Activated CD4-positive, alpha-beta memory T cell treated with anti-CD3 and anti-CD28 coated beads, Interleukin-2, amount 10 ng/mL, durations not matched to agents 7 days and 5 days (primary cell): ENCODE measurements at places on chromosomes 12 and 14. TPM values are rescaled to one million over a fixed set of nuclear protein-coding genes. Genes with fewer than 3 reads are reported as not detected.

Gene FOXG1
- total RNA-seq: not detected

GRCh38 chr12:100897240-100897639, 102.7 kb downstream of the ANO4 start:
- H3K27ac ChIP-seq: no peak overlapping the region
- H3K27me3 ChIP-seq: no peaks in the 10 kb centered on the region
- no peaks in the 10 kb centered on the region for H3K4me1 ChIP-seq
- no peak for DNase-seq

DNA sequence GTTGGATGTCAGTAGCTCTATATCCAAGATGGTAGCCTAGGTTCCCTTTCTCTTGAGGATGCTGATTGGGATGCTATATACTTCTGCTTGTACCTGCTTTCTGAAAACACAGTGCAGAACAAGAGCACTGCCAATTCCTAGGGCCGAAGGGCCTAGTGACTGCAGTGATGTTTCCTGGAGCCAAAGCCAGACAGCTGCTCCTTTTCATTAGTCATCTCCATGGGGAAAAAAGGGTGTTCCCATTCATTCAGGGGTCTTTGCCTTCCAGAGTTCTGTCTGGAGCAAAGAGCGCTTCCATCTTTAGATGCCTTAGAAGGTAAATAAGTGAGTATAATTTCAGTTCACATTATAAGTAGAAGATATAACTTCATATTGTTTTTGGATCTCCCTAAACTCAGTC, 85.5 kb downstream of the PTPRB start:
- DNase-seq: no peak
- H3K4me1 ChIP-seq: no peaks in the 10 kb centered on the region
- peaks cover 4% of the 10 kb centered on the region for H3K27me3 ChIP-seq
- H3K27ac ChIP-seq: no peak overlapping the region
- no peak overlapping the region for H3K4me3 ChIP-seq

DNA sequence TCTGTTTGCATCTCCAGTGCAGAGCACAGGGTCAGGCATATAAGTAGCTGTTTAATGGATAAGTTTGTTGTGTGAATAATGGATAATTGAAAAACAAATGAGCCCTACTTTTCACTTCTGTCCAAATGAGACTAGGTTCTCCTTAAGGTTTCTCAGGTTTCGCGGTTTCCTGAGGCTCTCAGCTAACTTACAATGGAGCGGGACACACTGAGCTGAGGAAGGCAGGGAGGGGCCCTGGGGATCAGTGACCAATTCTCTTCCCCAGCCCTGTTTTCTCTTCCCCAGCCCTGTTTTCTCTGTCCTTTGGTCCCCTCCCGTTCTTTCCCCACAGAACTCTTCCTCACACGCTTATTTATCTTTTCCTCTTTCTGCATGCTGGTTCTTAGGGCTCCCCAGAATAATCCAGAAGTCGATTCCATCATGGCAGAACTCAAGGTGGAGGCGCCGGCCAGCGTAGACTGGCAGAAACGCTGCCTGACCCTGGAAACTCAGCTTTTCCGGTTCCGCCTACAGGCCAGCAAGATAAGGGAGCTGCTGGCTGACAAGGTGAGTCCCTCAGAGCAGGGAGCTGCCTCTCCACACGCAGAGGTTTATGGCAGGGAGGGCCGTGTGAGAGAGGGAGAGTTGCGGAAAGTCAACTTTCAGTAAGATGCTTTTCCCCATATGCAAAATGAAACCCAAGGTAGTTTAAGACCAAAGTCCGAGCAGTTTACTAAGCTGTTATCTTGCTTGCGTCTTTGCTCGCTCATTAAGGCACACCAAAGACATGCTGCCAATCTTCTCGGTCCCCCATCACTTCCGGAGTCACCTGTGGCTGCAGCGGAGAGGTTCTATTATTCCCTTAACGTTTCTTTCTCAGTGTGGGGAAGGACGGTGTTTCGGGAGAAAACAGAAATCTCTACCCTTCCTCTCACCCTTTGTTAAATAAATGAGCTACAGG, 8.6 kb downstream of the PLEKHH1 start:
- DNase-seq: no peak
- no peak overlapping the region for H3K4me3 ChIP-seq
- H3K27ac ChIP-seq: no peak overlapping the region
- peaks cover 10% of the 10 kb centered on the region for H3K4me1 ChIP-seq
- H3K36me3 ChIP-seq: no peaks in the 10 kb centered on the region

Gene SCFD1
- 61.8 TPM for total RNA-seq

Gene CCDC63
- total RNA-seq: not detected

- peak; percentile 75 for DNase-seq
- H3K4me1 ChIP-seq: peaks cover 72% of the 10 kb centered on the region
- H3K36me3 ChIP-seq: peaks cover 51% of the 10 kb centered on the region
- H3K27me3 ChIP-seq: no peaks in the 10 kb centered on the region
Measured at GRCh38 chr12:9702255-9702654, 30.6 kb downstream of the CLECL1 start.

Gene CEBPE
- total RNA-seq: 0.83 TPM

- H3K27ac ChIP-seq: no peak overlapping the region
- no peak for DNase-seq
Measured at GRCh38 chr12:114692186-114693058, 8.4 kb upstream of the TBX3 start.

GRCh38 chr12:3278681-3279414, 201.7 kb downstream of the TSPAN9 start:
- no peak overlapping the region for H3K27ac ChIP-seq
- H3K4me3 ChIP-seq: no peak overlapping the region
- H3K27me3 ChIP-seq: peaks cover 1% of the 10 kb centered on the region
- no peak for DNase-seq

DNA sequence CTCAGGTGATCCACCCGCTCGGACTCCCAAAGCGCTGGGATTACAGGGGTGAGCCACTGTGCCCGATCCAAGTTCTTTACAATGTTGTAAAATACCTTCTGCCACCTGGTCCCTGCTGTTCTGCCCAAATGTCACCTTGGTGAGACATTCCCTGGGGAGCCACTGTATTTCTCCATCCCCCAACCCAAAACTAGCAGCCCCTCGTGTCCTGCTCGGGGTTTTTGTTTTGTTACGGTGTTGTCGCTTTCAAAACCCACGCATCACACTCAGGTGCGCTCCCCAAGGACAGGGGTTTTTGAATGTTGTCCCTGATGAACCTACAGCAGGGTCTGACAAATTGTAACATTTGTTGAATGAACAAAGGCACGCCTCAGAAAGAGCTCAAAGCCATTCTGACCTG, 37.4 kb downstream of the CAMKK2 start:
- no peak overlapping the region for H3K27ac ChIP-seq
- no peak for DNase-seq
- no peaks in the 10 kb centered on the region for H3K4me1 ChIP-seq
- no peaks in the 10 kb centered on the region for H3K27me3 ChIP-seq
- peaks cover 58% of the 10 kb centered on the region for H3K36me3 ChIP-seq

Gene LBHD2
- not detected for total RNA-seq

- peaks cover 2% of the 10 kb centered on the region for H3K27me3 ChIP-seq
- H3K4me3 ChIP-seq: peak overlapping the region; percentile 21
- peak; percentile 34 for DNase-seq
- peak overlapping the region; percentile 92 for H3K27ac ChIP-seq
Measured at GRCh38 chr12:1666685-1667162, 24.1 kb upstream of the ADIPOR2 start.

GRCh38 chr12:94435511-94435927, 24.1 kb downstream of the CEP83 start:
- peaks cover 33% of the 10 kb centered on the region for H3K36me3 ChIP-seq
- H3K27me3 ChIP-seq: no peaks in the 10 kb centered on the region
- DNase-seq: no peak
- H3K4me1 ChIP-seq: peaks cover 9% of the 10 kb centered on the region
- H3K27ac ChIP-seq: no peak overlapping the region

Gene DACT1
- 0.93 TPM for total RNA-seq

Gene HCAR2
- total RNA-seq: not detected

Gene ANO4
- total RNA-seq: not detected

DNA sequence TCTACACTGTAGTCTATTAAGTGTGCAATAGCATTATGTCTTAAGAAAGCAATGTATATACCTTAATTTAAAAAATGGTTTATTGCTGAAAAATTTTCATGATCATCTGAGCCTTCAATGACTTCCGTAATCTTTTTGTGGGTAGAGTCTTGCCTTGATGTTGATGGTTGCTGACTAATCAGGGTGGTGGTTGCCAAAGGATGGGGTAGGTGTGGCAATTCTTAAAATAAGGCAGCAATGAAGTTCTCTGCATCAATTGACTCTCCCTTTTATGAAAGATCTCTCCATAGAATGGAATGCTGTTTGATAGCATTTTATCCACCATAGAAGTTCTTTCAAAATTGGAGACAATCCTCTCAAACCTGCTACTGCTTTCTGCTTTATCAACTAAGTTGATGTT, 41.1 kb downstream of the BBS10 start:
- H3K27me3 ChIP-seq: peaks cover under 1% of the 10 kb centered on the region
- no peak for DNase-seq
- H3K4me3 ChIP-seq: no peak overlapping the region
- H3K36me3 ChIP-seq: no peaks in the 10 kb centered on the region
- H3K27ac ChIP-seq: no peak overlapping the region
- peaks cover 10% of the 10 kb centered on the region for H3K4me1 ChIP-seq

- no peak overlapping the region for H3K27ac ChIP-seq
- H3K4me1 ChIP-seq: peaks cover 2% of the 10 kb centered on the region
- no peak overlapping the region for H3K4me3 ChIP-seq
- H3K27me3 ChIP-seq: peaks cover 33% of the 10 kb centered on the region
Measured at GRCh38 chr14:64812412-64812811, 67.3 kb downstream of the SPTB start.

DNA sequence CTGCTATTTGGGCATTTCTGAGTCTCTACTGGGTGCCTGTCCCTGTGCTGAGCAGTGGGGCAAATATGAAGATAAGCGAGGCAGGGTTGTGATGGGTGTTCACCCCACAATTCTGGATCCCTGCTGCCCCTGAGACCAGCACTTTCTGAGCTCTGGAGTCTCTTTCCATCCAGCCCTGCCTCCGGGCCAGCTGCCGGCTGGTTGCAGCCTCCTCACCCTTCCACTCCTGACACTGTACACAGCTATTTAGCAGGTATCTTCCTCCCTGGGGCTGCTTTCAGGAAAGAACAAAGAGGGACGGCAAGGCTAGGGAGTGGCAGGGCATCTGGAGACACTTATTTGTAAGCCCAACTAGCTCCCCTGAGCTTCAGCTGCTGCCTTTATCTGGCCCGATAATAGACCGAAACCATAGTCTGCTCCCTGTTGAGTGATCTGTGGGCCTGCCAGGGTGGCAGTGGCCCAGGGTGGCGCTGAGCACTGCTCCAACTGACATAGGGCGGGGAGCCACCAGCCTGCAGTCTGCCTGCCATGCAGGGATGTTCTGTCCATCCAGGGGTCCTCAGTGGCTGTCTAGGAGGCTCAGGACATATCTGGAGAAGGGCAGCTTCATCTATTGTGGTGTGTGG, 7.6 kb upstream of the KRT80 start:
- peaks cover 12% of the 10 kb centered on the region for H3K4me1 ChIP-seq
- H3K27me3 ChIP-seq: peaks cover 23% of the 10 kb centered on the region
- H3K36me3 ChIP-seq: no peaks in the 10 kb centered on the region

GRCh38 chr14:59739794-59740193, 130.8 kb downstream of the RTN1 start:
- H3K4me3 ChIP-seq: no peak overlapping the region
- DNase-seq: no peak

- H3K4me3 ChIP-seq: no peak overlapping the region
- no peaks in the 10 kb centered on the region for H3K27me3 ChIP-seq
- H3K27ac ChIP-seq: no peak overlapping the region
- peaks cover 9% of the 10 kb centered on the region for H3K4me1 ChIP-seq
- peak; percentile 73 for DNase-seq
Measured at GRCh38 chr12:53065975-53066931, 12.9 kb downstream of the SPRYD3 start.

Gene HOXC9
- total RNA-seq: not detected

Gene PIK3C2G
- total RNA-seq: not detected

Gene MFAP5
- total RNA-seq: not detected

DNA sequence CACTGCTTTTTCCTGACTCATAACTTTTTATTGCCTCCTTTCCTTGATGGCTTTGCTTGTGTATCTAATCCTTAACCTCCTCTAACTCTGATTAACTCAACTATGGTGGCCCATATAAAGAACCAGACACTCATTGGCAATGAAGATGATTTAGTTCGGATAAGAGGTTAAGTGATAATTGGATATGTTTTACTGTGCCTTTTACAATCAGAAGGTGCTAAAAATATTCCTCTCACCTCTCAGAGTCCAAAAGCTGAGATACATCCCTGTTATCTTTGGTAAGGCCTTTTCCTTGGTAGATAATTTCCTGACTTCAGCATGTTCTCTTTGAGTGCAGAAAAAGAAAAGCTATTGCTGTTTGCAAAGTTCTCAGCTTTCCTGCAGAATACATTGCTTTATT, 367.7 kb downstream of the SLC16A7 start:
- no peak overlapping the region for H3K27ac ChIP-seq
- DNase-seq: no peak
- H3K27me3 ChIP-seq: no peaks in the 10 kb centered on the region
- H3K4me1 ChIP-seq: no peaks in the 10 kb centered on the region

GRCh38 chr14:99753225-99754140, 39.7 kb upstream of the EML1 start:
- peaks cover 28% of the 10 kb centered on the region for H3K27me3 ChIP-seq
- no peak for DNase-seq
- H3K4me1 ChIP-seq: peaks cover 8% of the 10 kb centered on the region

DNA sequence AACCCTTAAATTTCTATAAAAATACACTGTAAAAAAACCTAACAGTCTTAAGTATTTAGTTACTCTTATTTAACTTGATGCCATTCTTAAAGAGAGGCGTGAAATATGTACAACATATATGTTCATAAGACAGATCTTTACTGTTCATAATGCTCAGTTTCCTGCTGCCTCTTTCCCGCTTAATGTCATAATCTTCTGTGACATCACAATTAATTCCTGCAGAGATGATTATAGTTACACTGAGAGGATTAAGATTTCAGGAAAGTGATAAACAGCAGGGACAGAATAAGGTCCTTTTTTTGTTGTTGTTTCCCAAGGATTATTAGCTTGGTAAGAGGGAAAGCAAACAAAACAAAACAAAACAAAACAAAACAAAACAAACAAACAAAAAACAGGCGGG, 801.4 kb downstream of the FLRT2 start:
- no peak overlapping the region for H3K4me3 ChIP-seq
- no peak for DNase-seq
- H3K4me1 ChIP-seq: no peaks in the 10 kb centered on the region
- no peaks in the 10 kb centered on the region for H3K27me3 ChIP-seq
- no peaks in the 10 kb centered on the region for H3K36me3 ChIP-seq

- DNase-seq: no peak
- H3K27ac ChIP-seq: no peak overlapping the region
Measured at GRCh38 chr12:120951-121350, 54.4 kb downstream of the IQSEC3 start.
